ENCODE measurements at places on chromosomes 4 and X. TPM values are rescaled to one million over a fixed set of nuclear protein-coding genes. Genes with fewer than 3 reads are reported as not detected.

GRCh38 chrX:79147477-79147876 is 3.0 kb downstream of the GPR174 start:
- DNase-seq, result no peak
- H3K27me3 ChIP-seq, result no peaks in the 10 kb centered on the region
- no peaks in the 10 kb centered on the region for H3K36me3 ChIP-seq
- no peak overlapping the region for H3K27ac ChIP-seq

Gene RIBC1
- not detected for total RNA-seq

Gene SLC2A9
- total RNA-seq, result 2.2 TPM

GRCh38 chr4:1809754-1810502 is 16.8 kb downstream of the FGFR3 start:
- H3K4me1 ChIP-seq, result peaks cover 15% of the 10 kb centered on the region
- no peaks in the 10 kb centered on the region for H3K27me3 ChIP-seq
- no peak overlapping the region for H3K4me3 ChIP-seq
- no peak overlapping the region for H3K27ac ChIP-seq
- DNase-seq, result peak; percentile 71
- H3K36me3 ChIP-seq, result no peaks in the 10 kb centered on the region

DNA sequence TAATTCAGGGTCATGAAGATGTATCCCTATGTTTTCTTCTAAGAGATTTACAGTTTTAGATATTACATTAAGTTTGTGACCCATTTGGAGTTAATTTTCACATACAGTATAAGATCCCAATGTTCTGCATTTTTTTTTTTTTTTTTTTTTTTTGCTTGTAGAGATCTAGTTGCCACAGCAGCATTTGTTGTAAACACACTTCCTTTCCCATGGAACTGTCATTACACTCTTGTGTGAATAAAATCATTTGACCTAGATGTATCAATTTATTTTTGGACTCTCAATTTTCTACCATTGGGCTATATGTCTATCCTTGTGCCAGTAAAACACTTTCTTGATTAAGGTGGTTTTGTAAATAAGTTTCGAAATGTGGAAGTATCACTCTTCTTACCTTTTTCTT is 1107.2 kb downstream of the TECRL start:
- H3K36me3 ChIP-seq, result no peaks in the 10 kb centered on the region
- H3K27ac ChIP-seq, result no peak overlapping the region
- DNase-seq, result no peak
- no peaks in the 10 kb centered on the region for H3K4me1 ChIP-seq
- no peaks in the 10 kb centered on the region for H3K27me3 ChIP-seq
- no peak overlapping the region for H3K4me3 ChIP-seq

DNA sequence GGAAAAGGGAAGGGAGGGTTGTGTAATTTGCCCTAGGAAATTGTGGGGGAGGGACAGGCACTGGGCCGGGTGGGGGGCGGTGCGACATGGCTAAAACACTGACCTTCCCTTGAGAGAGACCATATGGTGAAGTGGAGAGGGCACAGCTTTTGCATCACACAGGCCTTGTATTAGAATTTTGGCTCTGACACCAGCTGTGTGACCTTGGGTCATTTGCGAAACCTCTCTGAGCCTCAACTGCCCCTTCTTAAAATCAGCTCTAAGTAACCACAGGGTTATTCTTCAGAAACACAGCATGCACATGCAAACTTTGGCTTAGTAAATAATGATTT is 25.8 kb downstream of the PDGFRA start:
- no peak for DNase-seq
- H3K36me3 ChIP-seq, result no peaks in the 10 kb centered on the region
- H3K27ac ChIP-seq, result no peak overlapping the region

DNA sequence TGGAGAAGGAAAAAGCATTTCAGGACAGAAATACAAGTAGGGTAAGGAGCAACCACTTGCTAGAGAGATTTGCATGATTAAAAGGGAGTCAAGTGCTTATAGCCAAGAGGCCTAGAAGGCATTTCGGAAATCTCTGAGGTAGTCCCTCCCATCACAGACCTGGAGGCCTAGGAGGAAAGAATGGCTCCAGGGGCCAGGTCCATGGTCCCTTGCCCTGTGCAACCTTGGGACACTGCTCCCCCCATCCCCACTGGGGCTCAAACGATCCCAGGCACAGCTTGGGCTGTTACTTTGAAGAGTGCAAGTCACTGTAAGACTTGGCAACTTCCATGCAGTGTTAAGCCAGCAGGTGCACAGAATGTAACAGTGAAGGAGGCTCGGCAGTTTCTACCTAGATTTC is 51.2 kb upstream of the FBXW7 start:
- H3K4me3 ChIP-seq, result no peak overlapping the region
- DNase-seq, result no peak
- H3K36me3 ChIP-seq, result no peaks in the 10 kb centered on the region

- peaks cover 7% of the 10 kb centered on the region for H3K4me1 ChIP-seq
- no peak for DNase-seq
- no peak overlapping the region for H3K4me3 ChIP-seq
- no peaks in the 10 kb centered on the region for H3K36me3 ChIP-seq
- no peaks in the 10 kb centered on the region for H3K27me3 ChIP-seq
Observed at GRCh38 chr4:155529272-155529671, 137.4 kb upstream of the GUCY1A1 start.

DNA sequence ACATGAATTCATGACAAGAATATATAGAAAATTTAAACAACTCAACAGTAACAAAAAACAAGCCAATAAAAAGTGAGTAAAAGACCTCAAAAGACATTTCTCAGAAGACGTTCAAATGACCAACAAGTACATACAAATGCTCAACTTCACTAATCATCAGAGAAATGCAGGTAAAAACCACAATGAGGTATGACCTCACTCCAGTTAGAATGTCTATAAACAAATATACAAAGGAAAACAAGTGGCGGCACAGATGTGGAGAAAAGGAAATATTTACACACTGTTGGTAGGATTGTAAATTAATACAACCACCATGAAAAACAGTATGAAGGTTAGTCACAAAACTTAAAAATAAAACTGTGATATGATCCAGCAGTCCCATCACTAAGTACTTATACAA is 1033.1 kb downstream of the RAPGEF2 start:
- no peaks in the 10 kb centered on the region for H3K36me3 ChIP-seq
- no peak overlapping the region for H3K4me3 ChIP-seq
- no peak overlapping the region for H3K27ac ChIP-seq
- no peak for DNase-seq
- H3K4me1 ChIP-seq, result no peaks in the 10 kb centered on the region

GRCh38 chr4:151129796-151130195 is 30.4 kb downstream of the RPS3A start:
- no peak for DNase-seq
- H3K4me1 ChIP-seq, result no peaks in the 10 kb centered on the region
- peaks cover 43% of the 10 kb centered on the region for H3K36me3 ChIP-seq

Gene FAM9B
- not detected for total RNA-seq

DNA sequence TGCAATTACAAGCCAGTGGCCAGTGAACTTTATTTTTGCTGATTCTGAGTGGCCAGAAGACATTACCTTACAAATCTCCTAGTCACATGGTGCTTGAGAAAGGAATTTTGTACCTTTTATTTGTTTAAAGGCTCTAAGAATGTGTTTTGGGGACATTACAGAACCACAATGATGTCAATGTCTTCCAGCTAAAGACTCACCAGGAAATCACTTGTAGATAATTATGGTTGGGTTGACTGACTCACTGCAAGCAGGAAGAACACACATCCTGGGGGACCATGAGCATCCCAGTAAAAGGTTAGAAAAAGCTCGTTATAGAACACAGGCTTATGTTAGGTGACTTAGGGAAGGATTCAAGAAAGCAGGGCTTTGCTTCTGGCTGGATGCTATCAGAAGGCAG is 119.4 kb upstream of the FAM9B start:
- no peaks in the 10 kb centered on the region for H3K36me3 ChIP-seq
- H3K4me1 ChIP-seq, result no peaks in the 10 kb centered on the region
- no peak for DNase-seq

- H3K4me3 ChIP-seq, result no peak overlapping the region
- DNase-seq, result no peak
- no peaks in the 10 kb centered on the region for H3K36me3 ChIP-seq
- no peaks in the 10 kb centered on the region for H3K27me3 ChIP-seq
- no peaks in the 10 kb centered on the region for H3K4me1 ChIP-seq
Observed at GRCh38 chr4:182827954-182828353, 89.2 kb downstream of the DCTD start.

Gene RADX
- 1.9 TPM for total RNA-seq

GRCh38 chr4:36477861-36478260 is 196.4 kb downstream of the DTHD1 start:
- DNase-seq, result no peak
- H3K36me3 ChIP-seq, result no peaks in the 10 kb centered on the region
- H3K27me3 ChIP-seq, result no peaks in the 10 kb centered on the region
- H3K4me3 ChIP-seq, result no peak overlapping the region

Gene MPC1L
- not detected for total RNA-seq

GRCh38 chr4:156571146-156571545 is 400.5 kb downstream of the PDGFC start:
- H3K27me3 ChIP-seq, result no peaks in the 10 kb centered on the region
- no peak for DNase-seq
- H3K36me3 ChIP-seq, result no peaks in the 10 kb centered on the region
- H3K4me1 ChIP-seq, result no peaks in the 10 kb centered on the region
- no peak overlapping the region for H3K27ac ChIP-seq

- peak; percentile 34 for DNase-seq
- H3K36me3 ChIP-seq, result no peaks in the 10 kb centered on the region
- peak overlapping the region; percentile 88 for H3K27ac ChIP-seq
- no peak overlapping the region for H3K4me3 ChIP-seq
- no peaks in the 10 kb centered on the region for H3K4me1 ChIP-seq
- H3K27me3 ChIP-seq, result no peaks in the 10 kb centered on the region
Observed at GRCh38 chrX:71181558-71181909, 36.9 kb downstream of the NLGN3 start.

GRCh38 chrX:39724544-39724943 is 373.2 kb downstream of the BCOR start:
- no peaks in the 10 kb centered on the region for H3K27me3 ChIP-seq
- H3K4me3 ChIP-seq, result no peak overlapping the region
- DNase-seq, result no peak
- no peak overlapping the region for H3K27ac ChIP-seq
- peaks cover 19% of the 10 kb centered on the region for H3K4me1 ChIP-seq
- no peaks in the 10 kb centered on the region for H3K36me3 ChIP-seq

- no peaks in the 10 kb centered on the region for H3K4me1 ChIP-seq
- H3K27me3 ChIP-seq, result no peaks in the 10 kb centered on the region
- DNase-seq, result no peak
- no peaks in the 10 kb centered on the region for H3K36me3 ChIP-seq
- no peak overlapping the region for H3K27ac ChIP-seq
Observed at GRCh38 chr4:102842367-102842766, 15.0 kb upstream of the UBE2D3 start.

GRCh38 chr4:182139491-182139890 is 103.7 kb upstream of the TENM3 start:
- DNase-seq, result no peak
- no peak overlapping the region for H3K4me3 ChIP-seq
- H3K27me3 ChIP-seq, result peaks cover 81% of the 10 kb centered on the region
- no peak overlapping the region for H3K27ac ChIP-seq
- peaks cover 21% of the 10 kb centered on the region for H3K4me1 ChIP-seq

Gene CPLX1
- total RNA-seq, result 3.7 TPM

DNA sequence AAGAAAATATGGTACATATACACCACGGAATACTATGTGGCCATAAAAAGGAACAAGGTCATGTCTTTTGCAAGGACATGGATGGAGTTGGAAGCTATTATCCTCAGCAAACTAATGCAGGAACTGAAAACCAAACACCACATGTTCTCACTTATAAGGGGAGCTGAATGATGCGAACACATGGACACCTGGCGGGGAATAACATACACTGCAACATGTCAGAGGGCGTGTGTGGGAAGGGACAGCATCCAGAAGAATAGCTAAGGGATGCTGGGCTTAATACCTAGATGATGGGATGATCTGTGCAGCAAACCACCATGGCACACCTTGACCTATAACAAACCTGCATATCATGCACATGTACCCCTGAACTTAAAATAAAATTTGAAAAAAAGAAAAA is 19.5 kb upstream of the CNKSR2 start:
- H3K27ac ChIP-seq, result no peak overlapping the region
- DNase-seq, result no peak
- no peak overlapping the region for H3K4me3 ChIP-seq

DNA sequence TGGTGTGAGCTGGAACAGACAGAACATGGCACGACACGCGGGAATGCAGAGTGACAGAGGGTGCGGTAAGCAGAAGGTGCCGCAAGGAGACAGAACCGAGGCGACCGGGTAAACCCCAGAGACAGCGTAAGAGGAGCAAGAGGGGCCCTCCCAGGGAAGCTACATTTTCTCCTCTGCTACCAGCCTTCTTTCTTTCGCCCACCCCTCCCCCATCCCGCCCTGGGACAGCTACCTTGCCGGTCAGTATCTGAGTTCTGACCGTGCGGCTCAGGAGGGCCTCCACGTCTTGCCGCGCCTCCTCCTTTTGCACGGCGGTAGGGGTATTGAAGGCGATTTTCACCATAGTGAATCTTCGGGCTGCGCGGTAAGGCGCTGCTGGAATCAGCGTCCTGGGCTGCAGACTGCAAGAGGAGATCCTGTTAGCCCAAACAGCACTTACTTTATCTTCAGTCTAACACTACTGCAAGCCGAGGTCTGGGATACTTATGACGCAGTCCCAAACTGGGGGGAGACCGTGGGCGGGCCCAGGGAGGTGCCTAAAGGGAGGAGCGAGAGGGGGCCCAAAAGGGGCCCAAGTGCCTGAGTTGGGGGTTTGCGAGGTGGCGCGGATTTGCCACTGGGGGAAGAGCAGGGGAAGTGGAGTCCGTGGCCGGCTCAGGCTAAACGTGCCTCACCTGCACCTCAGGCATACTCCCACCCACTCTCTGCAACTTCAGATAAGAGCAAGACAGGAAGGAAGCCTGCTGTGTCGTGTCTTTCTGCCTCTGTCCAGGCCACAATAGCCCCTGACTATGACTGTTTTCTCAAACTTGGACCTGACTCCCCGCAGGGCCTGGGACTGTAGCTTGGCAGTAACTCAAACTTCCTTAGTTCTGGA is at the start of gene ITM2A:
Gene ITM2A, minus strand, starts transcription at position 462 of the 877 bp plus-strand sequence. Its CDS starts 119 bp downstream, at position 343.
- peak within 1 kb of the TSS; percentile 47 for H3K4me3 ChIP-seq
- H3K4me1 ChIP-seq, result no peaks in the 10 kb centered on the region
- H3K27ac ChIP-seq, result peak within 1 kb of the TSS; percentile 58
- H3K36me3 ChIP-seq, result no peaks in the 10 kb centered on the region
- H3K27me3 ChIP-seq, result no peaks in the 10 kb centered on the region

- no peaks in the 10 kb centered on the region for H3K36me3 ChIP-seq
- no peak overlapping the region for H3K4me3 ChIP-seq
- no peak overlapping the region for H3K27ac ChIP-seq
- H3K27me3 ChIP-seq, result no peaks in the 10 kb centered on the region
- no peak for DNase-seq
- H3K4me1 ChIP-seq, result no peaks in the 10 kb centered on the region
Observed at GRCh38 chrX:110245011-110245410, 72.9 kb downstream of the AMMECR1 start.

- peak; percentile 65 for DNase-seq
- peaks cover 34% of the 10 kb centered on the region for H3K27me3 ChIP-seq
- peak overlapping the region; percentile 84 for H3K27ac ChIP-seq
- peaks cover 9% of the 10 kb centered on the region for H3K4me1 ChIP-seq
- H3K4me3 ChIP-seq, result peak overlapping the region; percentile 42
Observed at GRCh38 chrX:150365051-150365989, 2.2 kb downstream of the MAMLD1 start.

Gene PPP4R3C
- total RNA-seq, result not detected

Gene SMIM10
- total RNA-seq, result 1.9 TPM

Measured in transverse colon (tissue), 4 donors.